ENCODE measurements at places on chromosomes 6 and 20.

GRCh38 chr20:63082308-63082938 lies 75.7 kb upstream of the BHLHE23 start:
- no peak for DNase-seq

DNA sequence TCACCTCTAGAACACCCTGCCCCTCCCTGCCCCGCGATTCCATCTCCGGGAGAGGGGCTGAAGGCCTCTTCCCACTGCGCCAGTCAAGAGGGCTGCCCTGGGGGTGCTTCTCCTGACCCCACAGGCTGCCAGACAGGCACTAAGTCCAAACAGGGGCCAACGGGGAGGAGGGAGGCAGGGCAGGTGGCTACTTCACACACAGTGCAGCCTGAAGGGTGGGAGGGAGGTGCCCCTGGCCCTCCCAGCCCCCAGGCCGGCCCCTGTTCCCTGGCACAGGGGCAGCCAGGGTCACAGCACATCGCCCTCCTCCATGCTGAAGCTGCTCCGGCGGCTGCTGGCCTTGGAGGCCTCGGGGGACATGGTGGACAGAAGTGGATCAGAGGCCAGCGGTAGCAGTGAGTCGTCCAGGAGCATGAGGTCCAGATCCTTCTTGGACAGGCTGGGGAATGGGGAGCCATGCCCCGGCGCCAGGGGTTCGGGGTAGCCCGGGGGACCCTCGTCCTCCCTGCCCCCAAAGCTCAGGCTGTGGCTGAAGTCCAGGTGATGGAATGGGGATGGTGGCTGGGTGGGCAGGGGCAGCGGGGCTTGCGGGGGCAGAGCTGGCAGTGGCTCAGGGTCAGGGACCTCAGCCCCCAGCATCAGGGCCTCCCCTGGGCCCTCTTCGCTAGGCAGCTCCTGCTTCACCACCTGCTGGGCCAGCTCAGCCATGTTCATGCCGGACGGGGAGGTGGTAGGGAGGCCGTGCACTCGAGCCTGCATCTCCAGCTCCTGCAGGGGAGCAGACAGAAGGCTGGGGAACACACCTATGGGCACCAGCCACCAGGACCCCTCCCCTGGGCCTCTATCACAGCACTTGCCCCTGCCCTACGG lies 46.3 kb downstream of the MDFI start:
- DNase-seq = no peak

DNA sequence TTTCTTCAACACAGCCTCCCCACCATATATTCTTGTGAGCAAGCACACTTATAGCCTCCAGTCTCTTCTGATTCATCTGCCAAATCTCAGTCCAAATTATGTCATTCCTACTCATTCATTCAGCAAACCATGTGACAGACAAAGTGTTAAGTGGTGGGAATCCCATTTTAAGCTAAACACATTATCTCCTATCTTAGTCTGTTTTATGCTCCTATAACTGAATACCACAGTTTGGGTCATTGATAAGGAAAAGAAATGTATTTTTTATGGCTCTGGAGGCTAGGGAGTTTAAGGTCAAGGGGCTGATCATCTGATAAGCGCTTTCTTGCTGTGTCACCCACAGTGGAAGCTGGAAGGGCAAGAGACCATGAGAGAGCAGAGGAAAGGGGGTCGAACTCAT lies 23.9 kb upstream of the SMIM13 start:
- DNase-seq = no peak

- no peak for DNase-seq
These were observed 78.8 kb upstream of the OPRM1 start for GRCh38 chr6:153960281-153960680.

- no peak for DNase-seq
These were observed 260.2 kb upstream of the IRAK1BP1 start for GRCh38 chr6:78607189-78607588.

DNA sequence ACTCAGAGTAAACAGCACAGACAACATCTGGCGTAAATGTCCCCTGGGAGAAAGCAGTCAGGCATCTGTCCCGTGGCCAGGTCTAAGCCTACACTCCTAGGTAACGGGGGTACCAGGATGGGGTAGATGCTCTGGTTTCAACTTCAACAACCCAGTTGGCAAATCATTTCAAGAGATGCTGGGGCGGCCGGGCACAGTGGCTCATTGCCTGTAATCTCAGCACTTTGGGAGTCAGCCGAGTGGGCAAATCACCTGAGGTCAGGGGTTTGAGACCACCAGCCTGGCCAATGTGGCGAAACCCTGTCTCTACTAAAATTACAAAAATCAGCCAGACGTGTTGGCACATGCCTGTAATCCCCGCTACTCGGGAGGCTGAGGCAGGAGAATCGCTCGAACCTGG lies 12.3 kb downstream of the PREX1 start:
- no peak for DNase-seq

- DNase-seq = no peak
These were observed 14.2 kb downstream of the KCNG1 start for GRCh38 chr20:51008718-51009117.

DNA sequence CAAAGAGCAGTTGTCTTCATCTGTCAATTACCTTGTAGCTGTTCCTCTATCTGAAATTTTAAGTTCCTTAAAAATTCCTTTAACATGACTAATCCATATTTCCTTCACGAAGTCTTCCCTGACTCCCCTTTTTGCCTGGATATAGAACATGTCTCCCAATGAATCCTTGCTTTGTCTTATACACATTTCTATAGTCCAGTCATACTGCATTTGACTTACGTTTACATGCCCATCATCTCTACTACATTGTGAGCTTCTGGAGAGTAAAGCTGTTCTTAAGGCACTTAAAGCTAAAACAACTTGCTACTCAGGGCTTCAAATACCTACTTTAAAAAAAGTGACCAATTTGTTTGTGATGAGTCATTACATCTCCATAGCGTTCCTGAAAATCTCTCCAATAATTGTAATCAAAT lies 4.9 kb downstream of the REV3L start:
- DNase-seq = no peak

DNA sequence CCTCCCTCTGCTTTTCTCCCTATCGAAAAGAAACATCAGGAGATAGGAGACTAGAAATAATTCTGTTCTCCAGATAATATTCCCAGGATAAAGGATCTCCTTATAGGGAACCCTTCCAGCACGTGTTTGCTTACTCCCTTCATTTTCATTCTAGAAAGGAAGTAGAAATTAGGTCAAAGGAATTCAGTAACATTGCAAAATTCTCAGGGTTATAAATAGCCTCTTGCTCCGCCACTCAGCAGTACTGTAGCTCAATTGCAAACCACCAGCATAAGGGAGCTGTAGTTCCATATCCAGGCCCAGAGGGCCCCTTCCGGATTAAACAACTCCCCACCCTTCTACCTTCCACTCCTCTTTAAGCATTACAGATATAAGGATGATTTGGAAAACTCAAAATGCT lies 6.2 kb downstream of the ELMO2 start:
- no peak for DNase-seq

- DNase-seq = no peak
These were observed 13.6 kb upstream of the SPAG4 start for GRCh38 chr20:35601990-35602389.

DNA sequence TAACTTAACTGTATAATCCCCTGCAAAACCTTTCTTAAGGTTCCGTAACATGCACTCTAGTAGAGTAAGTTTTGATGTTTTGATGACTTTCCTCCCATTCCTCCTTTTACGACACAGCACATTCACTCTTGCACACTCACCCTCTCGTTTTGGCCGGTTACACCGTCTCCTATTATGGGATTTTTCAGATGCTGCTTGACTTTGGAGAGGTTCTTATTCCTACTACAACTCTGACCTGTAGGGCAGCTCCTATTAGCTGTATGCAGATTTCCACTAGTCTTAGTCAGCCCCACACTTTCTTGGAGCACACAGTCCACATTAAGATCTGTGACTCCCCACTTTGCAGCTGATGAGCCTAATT lies 223.7 kb upstream of the SYNCRIP start:
- no peak for DNase-seq

GRCh38 chr6:56293781-56294180 lies 46.4 kb upstream of the COL21A1 start:
- DNase-seq = no peak

- DNase-seq = no peak
These were observed 31.3 kb upstream of the MRAP2 start for GRCh38 chr6:84002226-84002625.

DNA sequence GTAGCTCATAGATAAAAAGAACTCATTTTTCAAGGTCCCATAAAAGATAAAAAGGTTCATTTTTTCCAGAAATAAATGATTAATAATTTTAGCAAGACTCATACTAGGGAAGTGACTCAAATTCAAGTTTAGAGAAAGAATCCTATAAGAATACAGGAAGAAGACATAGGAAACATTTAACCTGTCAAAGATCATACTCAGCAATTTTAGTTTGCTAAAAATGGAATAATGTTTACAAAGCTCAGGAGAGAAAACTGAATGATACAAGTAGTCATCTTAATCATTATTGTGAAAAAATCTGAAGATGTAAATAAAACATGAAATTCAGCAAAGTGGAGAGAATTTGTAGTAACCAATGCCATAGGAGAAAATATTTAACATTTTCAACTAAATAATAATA lies 926.6 kb downstream of the TBC1D32 start:
- no peak for DNase-seq

DNA sequence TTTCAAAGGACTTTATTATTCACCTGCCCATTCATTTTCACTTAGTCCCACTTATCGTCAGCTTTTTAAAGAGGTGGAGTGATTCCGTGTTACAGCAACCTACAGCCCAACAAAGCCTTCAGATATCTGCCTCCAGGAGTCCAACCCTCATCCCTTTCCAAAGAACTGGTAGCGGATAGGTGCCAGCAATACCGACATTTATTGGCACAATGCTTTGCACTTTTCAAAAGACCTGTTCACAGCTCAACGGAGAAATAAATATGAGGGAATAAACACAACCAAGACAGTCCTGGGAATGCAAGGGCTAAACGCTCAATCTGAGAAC lies 819 bp upstream of the MTRF1L start:
- DNase-seq = no peak

GRCh38 chr6:97958134-97958533 lies 675.1 kb upstream of the MMS22L start:
- DNase-seq = no peak

GRCh38 chr6:136192902-136193301 lies 57.2 kb downstream of the MTFR2 start:
- DNase-seq = no peak

- DNase-seq = no peak
These were observed 35.3 kb downstream of the TGM3 start for GRCh38 chr20:2331106-2331505.

GRCh38 chr6:152941746-152942145 lies 41.1 kb downstream of the FBXO5 start:
- no peak for DNase-seq

DNA sequence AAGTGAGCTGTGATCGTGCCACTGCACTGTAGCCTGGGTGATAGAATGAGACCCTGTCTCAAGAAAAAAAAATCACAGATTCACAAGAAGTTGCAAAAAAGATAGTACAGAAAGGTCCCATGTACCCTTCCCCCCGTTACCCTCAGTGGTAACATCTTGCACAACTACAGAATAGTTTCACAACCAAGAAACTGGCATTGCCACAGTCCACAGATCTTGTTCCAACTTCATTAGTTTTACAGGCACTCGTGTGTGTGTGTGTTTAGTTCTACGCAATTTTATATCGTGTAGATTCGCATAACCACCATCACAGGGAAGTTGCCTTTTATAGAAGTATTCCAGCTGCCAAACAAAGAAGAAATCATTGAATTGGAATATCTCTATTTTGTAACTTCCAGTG lies 19.1 kb downstream of the SPATA2 start:
- no peak for DNase-seq

GRCh38 chr20:12394786-12395185 lies 477.1 kb downstream of the BTBD3 start:
- no peak for DNase-seq
